SK-N-SH treated with all-trans-retinoic acid at 6 μM for 48 hours (cell line): ENCODE measurements at places on chromosomes 7 and 10.

DNA sequence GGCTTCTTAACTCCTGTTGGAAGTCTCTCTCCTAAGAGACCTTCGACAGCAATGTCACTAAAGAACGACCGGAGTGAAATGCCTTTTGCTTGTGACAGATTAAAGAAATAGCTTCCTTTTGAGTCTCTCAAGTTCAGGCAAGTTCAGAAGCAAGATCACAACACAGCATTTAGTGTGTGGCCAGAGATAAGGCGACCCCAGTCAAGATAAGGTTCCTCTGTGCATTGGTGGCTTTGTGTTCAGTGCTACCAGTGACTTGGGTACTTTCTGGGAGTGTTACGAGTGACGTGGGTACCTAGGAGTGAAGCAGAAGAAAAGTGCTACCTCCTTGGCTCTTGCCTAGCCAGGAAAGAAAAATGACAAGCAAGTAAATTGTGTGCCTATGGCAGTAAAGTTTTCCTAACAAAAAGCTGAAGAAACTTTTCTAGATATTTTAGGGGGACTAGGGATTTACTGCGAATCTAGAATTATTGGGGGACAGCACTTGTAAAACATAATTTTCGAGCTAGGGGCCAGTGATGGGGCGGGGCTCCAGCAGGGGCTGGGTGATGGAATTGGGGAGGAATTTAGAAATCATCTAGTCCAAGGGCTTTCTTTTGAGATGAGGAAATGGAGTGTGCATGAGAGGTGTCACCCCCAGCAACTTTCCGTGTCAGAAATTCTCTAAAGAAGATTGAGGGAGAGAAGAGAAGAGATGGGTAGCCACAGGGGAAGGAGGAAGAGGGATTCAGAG is 191.9 kb upstream of the LYZL2 start:
- ATAC-seq = no peak

DNA sequence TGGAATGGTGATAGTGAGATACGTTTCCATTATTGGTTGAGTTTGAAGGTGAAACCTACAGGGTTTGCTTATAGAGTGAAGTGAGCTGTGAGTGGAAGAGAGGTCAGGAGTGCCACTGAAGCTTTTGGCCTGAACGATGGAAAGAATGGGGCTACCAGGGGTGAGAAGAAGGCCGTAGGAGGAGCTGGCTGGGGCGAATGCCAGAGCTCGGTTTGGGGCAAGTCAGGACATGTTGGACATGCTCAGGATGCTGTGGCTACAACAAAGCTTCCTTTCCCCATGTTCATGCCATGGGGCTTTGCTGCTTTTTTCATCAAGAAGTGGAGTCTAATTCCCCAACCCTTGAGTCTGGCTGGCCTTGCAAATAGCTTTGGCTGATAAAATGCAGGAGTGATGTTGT is 253.7 kb downstream of the GLRX3 start:
- ATAC-seq = no peak

GRCh38 chr7:139808846-139809442 is 20.1 kb upstream of the TBXAS1 start:
- no peak for ATAC-seq

GRCh38 chr10:46523962-46524471 is 32.4 kb downstream of the GPRIN2 start:
- peak; percentile 33 for ATAC-seq

- ATAC-seq = peak; percentile 45
Observed at GRCh38 chr7:155002411-155003091, 373 bp downstream of the PAXIP1 start.

GRCh38 chr7:78185149-78185745 is 386.7 kb downstream of the PHTF2 start:
- peak; percentile 77 for ATAC-seq

DNA sequence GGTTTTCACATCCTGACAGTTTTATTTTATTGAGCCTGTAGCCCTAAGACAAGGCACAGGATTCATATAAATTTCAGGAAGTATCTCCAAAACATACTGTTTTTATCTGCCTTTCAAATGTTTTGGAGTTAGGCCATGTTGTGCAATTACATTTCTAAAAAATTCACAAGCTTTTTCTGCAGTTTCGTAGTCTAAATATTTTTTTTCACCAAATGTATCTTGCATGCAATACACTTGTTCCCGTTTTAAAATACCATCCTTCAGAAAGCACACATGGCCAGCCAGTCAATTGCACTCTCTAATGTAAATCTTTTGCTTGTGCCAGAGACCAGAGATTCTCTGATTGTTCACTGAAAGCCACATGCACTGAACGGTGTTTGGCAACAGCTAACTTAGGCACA is 161.5 kb upstream of the PRKCQ start:
- ATAC-seq = no peak

DNA sequence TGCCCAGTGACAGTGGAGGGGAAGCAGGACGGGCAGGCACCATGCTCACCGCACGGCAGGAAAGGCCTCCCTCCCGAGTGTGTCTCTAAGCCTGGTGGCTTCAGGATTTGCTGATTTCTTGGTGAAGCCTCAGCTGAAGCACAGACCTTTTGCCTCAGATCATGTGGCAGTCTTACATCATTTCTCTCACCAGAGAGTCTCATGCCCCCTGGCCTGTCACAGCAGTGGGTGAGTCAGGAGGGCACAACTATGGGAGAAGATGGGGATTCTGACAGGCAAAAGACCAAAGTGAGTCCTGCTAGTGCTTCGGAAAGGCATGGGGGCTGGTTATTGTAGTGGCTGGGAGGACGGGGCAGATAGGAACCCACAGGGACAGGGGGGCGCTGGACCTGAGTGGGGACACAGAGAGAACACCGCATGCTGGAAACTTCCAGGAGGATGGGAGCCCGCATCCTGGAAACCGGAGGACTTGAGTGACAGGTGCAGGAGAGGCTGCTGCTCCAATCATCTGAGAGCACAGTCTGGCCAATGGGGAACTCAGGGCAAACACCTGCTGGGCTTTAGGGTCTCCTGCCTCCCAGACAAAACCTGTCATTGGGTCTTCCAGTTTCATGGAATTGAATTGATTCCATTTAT is 166.8 kb downstream of the ADARB2 start:
- no peak for ATAC-seq

DNA sequence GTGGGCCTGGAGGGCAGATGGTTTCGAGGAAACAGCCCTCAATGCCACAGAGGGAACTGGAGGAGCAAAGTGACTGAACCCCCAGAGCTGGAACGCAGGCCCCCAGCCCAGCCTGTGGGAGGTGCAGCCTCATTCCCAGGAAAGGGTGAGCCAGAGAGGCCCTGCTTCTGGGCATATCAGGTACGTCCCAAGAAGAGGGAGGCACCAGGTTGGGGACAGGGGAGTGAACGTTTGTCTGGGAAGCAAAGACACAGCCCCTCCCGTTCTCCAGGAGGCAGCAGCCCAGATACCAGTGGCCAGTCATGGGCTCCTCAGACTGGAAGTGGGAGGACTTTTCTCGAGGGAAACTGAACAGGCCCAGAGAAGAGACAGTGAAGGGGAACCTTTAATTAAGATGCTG is 74.3 kb upstream of the RET start:
- no peak for ATAC-seq

DNA sequence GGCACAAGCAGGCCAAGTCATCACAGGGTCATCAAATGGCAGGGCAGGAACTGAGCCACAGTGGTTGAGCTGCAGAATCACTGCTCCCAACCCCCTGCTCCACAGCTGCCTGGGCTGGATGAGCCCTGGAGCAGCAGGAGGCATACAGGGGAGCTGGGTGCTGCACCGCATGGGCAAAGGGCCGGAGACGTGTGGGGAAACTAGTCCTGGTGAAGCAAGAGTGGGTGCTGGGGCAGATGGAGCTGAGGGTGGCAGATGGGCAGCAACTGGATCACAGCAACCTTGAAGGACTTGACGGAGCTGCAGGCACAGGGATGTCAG is 16.0 kb upstream of the VOPP1 start:
- ATAC-seq = peak; percentile 28

- no peak for ATAC-seq
Observed at GRCh38 chr10:96288151-96288621, 16.0 kb upstream of the DNTT start.

DNA sequence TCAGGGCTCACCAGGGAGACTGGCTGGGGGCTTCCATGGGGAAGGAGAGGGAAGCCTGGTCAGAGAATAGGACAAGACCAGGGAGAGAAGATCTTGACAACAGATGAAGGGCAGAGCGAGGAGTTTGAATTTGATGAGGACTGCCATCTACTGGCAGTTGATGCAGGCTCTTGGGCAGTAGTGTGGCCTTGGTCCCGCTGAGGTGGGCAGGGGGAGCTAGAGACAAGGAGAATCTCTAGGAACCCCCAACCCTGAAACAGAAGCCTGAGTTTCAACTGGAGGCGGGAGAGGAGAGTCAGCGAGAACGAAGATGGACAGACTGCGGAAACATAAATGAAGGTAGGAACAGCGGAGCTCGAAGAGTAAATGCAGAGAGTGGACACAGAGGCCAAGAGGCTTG is 81.0 kb downstream of the PPP1R3C start:
- peak; percentile 95 for ATAC-seq

- no peak for ATAC-seq
Observed at GRCh38 chr7:1397491-1398327, 61.6 kb downstream of the MICALL2 start.

GRCh38 chr7:13717031-13717430 is 272.4 kb downstream of the ETV1 start:
- no peak for ATAC-seq

DNA sequence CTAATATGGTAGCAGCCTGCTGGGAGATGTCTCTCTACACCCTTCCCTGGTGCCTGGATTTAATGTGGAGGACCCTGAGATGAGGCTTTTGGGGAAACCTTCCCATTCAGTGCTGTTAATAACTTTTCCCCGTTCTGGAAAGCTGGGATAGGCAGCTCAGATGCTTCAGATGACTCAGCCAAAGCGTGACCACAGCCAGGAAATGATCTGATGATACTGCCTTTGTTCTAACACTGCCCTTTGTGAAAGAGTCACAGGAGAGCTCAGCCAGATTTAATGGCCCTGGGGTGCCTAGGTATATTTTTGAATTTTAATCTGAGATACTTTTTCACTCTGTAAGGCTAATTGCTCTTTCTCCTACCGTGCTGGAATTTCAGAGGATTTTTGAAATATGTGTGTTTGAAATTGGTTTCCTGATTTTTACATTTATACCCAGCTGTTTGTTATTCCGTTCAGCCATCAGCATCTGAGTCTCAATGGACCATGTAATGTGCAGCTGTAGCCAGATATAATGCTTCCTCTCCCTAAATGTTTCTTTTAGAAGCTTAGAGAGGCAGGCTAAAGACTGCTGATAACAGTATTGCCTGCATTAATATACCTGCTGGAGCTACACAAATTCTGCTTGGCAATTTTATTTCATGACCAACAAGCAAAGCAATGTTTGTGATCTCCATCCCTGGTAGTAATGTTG is 17.8 kb downstream of the CELF2 start:
- no peak for ATAC-seq

DNA sequence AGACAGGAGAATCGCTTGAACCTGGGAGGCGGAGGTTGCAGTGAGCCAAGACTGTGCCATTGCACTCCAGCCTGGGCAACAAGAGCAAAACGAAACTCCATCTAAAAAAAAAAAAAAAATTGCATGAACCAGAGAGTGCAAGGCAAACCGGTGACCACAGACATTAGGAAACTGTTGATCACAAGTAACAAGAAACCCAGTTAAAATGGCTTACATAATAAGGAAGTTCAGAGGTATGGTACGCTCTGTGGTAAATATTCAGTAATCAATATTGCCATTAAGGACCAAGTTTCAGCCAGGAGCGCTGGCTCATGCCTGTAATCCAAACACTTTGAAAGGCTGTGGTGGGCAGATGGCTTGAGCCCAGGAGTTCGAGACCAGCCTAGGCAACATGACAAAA is 9.2 kb upstream of the NT5C2 start:
- ATAC-seq = no peak

DNA sequence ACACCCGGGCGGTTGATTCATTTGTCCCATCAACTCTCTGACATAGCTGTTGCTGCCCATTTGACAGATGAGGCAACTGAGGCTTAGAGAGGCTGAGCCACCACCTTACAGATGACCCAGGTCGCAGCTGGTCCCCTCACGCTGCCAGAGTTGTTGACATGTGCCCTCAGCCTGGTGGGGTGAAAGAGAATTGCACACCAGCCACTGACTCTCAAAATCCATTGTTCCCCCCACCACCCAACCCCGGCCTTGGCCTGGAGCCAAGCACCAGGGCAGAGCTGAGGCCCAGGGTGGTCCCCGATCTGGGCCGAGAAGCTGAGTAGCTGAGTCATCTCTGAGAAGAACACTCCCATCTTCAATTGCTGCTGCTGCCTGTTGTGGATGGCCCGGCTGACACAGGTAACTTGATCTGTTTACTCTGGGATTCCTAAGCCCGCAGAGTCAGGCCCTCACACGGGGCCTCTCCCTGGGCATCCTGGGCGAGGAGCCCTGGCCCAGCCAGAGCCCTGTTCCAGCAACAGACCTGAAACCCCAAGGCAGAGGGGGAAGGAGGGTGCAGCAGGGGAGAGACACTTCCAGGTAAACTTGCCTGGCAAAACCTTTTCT is 27.5 kb downstream of the PVRIG start:
- ATAC-seq = peak; percentile 99

DNA sequence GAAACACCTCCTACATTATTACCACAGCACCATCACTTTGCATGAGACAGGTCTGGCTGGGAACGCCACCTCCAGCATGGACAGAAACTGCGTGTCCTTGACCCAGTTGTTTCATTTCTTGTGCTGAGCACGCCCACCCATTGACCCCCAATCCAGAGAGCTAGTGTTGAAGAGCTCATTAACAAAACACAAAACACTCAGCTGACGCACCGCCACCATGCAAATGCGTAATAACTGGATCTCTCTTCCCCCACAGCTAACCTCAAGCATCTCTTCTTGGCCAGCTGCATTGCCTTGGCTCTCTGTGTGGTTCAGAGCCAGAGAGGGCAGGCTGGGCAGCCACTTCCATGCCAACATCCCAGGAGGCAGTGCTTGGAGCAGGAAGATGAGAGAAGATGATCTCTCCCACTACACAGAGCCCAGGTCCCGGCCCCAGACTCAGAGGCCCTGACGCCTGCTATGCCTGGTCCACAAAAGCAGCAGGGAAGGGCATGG is 173.5 kb downstream of the PLXNA4 start:
- no peak for ATAC-seq

- peak; percentile 24; the same call in 2 of the 3 replicates for ATAC-seq
Observed at GRCh38 chr7:31327071-31327470, 13.5 kb downstream of the NEUROD6 start.

- ATAC-seq = no peak
Observed at GRCh38 chr10:107807836-107808235, 643.3 kb upstream of the SORCS1 start.

GRCh38 chr10:94123258-94123995 is 129.7 kb downstream of the PLCE1 start:
- ATAC-seq = peak; percentile 99

DNA sequence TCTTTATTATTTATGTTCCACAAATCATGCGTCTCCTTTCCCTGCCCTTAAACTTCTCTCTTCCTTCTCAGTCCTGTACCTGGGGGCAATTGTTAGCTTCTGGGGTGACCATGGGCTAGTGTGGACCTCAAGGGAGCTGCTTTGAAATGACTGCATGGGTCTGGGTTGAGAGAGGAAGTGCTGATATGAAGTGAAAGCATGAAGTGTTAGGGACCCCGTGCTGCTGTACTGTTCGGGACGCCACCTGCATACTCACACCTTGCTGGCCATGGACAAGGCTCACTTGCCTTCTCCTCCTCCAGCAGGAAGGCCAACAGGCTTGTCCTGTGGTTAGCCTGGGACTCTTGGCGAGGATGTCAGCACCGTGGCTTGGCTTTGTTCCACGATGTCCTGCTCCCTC is 56.7 kb downstream of the MTPN start:
- no peak for ATAC-seq

- no peak for ATAC-seq
Observed at GRCh38 chr10:16581202-16581601, 59.5 kb upstream of the C1QL3 start.
